T-helper 9 cell (primary cell): ENCODE measurements at places on chromosomes 2 and 18.

DNA sequence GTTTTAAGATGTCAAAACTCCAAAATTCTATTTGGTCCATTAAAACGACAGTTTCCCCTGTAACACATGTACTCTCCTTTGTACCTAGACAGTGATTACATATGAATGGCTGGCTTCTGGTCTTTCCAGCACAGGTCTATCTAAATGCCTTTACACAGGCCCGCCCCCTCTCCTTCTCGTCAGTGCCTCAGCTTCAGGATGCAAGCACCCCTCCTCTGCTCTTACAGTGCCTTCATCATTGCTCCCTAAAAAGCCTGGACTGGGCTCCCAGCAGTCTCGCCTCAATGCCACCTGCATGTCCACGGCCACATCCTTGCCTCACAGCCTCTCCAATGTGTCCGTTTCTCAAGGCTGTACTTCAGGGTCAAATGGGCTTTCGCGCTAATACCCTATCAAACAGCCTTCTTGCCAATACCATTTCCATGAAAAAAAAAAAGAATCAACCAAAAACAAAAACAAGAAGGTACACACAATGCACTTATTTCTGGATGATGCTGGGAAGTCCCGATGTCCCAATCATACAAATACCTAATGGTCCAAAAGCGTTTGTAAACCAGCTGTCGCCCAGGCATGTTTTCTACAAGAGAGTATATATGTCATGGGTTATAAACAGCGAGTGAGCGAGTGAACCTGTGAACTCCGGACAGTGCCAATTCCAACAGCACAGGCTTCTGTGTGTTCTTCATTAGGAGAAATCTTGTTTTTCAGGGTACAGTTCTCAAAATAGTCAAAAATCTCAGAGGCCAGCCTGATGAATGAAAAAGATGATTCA is 77.2 kb downstream of the EIPR1 start:
- DNase-seq, result no peak

- DNase-seq, result no peak
Observed at GRCh38 chr2:151197184-151198108, 64.2 kb downstream of the RBM43 start.

- DNase-seq, result no peak
Observed at GRCh38 chr2:142325870-142326269, 195.1 kb upstream of the LRP1B start.

GRCh38 chr2:67201521-67201920 is 195.6 kb upstream of the ETAA1 start:
- no peak for DNase-seq

DNA sequence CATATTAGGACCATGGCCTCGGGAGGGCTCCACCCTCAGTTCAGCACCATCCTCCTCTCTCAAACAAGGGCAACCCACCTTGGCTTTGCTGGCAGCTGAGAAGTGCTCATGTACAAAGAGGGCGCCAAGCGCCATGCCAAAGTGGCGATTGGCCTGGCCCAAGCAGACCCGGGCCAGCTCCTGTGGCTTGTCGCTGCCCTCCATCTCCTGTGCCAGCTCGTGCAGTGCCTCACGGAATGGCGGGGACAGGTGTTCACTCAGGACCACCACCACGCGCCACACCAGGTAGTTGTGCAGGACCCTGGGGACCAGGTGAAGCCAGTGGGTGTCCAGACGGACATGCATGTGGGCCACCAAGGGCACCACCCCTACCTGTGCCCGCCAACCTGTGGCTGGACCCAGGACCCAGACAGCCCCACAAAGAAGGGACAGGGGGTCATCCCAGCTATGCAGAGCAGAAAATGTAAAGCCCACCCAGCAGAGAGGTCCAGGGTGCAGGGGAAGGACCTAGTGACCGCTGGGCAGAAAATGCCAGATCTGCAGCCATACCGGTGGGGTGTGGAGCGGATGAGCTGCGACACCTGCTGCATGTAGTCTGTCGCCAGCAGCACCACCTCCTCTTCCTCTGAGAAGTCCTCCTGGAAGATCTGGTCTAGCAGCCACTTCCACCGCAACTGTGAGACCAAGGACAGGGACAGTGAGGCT is 3.6 kb downstream of the ECEL1 start:
- no peak for DNase-seq

DNA sequence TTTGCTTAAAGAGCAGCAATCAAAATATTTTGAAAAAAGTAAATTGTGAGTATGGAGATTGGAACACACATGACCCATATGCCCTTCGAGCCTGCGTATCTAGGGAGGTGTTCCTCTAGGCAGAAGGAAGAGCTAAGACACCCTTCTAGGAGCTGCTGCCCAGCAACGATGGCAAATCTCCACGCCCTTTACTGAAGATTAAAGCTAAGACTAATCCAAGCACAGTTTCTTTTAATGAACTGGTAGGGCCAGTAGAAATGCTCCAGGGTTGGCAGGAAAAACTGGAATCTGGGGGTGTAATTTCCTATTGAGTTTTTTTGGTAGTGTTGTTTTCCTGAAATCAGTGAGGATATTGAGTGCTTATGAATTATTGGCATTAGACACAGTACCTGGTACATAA is 712 bp upstream of the SERPINB13 start:
- DNase-seq, result no peak

DNA sequence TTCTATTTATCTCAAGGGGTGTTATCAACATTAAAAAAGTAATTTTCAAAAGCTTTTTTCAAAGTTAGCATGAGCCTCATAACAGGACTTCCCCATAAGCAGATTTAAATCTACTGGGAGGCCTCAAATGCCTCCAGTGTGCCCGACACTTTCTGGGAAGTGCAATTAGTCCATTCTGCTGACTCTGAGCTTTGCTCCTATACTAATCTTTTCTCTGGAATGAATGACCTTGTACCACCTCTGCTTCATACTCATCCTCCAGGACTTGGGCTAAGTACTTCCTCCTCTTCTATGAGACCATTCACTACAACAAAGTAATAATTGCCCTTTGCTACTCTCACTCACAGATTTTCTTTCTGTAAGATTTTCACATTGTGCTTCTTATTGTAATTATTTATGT is 111.1 kb downstream of the RIT2 start:
- no peak for DNase-seq

- no peak for DNase-seq
Observed at GRCh38 chr2:15588329-15588919, 3.2 kb upstream of the DDX1 start.

GRCh38 chr2:191845248-191845715 is 1.6 kb downstream of the CAVIN2 start:
- DNase-seq, result no peak

DNA sequence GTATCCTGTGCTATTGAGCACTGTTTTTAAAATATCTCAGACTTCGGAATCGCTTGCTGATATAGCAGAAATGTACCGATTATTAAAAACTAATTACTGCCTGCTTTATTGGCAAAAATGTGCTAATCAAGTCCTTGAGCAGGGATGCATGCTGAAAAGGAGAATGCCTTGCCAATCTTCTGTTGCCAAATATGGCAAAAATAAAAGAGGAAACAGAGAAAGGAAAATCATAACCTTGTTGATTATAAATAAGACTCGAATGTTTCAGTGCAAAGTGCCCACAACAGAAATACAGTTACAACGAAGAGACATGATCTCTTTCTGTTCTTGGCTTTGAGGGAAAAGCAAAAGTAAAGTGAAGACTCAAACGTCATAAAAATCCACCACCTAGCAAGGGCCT is 248.5 kb downstream of the TMEM182 start:
- DNase-seq, result no peak

DNA sequence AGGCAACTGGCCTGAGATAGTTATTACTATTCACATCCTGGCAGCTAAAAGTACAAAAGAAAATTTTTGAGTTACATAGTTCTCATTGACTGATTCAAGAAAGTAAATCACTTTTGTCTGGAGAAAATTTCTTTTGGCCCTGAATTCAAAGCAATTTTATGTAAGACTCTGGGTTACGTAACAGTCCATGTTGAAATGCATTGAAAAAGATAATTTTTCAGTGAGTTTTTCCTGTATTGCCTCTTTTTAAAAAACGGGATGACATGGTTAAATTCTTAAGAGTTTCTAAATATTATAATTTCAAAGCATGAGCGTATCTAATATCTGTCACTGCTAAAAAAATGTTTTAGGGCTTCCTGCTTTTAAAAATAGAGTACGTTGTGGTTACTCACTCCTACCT is 72.7 kb downstream of the ANKRD12 start:
- no peak for DNase-seq

DNA sequence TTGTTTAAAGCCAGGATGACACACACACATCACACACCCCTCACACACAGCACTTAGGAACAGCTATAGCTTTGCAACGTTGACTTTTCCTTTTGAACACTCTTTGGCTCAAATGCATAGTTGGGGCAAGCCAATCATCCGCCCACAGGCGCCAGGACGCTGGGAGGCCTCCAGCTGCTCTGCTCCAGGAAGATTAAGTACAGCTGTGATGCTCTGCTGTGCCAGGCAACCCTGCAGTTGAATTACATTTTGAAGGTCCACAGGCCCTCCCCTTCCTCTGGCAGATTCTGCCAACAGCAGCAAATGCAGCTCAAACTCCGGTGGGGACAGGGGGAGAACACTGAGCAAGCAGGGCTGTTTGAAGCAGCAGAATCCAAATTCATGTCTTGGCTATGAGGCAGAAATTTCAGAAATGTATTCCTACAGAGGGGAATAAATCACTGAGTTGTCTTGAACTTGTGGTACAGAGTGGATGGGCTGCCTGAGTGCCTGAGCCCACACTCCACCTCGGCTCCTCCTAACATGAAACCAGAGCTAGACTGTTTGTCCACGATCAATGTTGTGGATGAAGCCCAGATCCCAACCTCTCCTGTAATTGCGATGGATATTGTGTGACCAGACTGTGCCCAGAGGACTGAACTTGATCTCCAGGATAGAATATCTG is 86.5 kb upstream of the PPP1CB start:
- DNase-seq, result no peak

- no peak for DNase-seq
Observed at GRCh38 chr2:99748344-99748743, 258.5 kb upstream of the REV1 start.

DNA sequence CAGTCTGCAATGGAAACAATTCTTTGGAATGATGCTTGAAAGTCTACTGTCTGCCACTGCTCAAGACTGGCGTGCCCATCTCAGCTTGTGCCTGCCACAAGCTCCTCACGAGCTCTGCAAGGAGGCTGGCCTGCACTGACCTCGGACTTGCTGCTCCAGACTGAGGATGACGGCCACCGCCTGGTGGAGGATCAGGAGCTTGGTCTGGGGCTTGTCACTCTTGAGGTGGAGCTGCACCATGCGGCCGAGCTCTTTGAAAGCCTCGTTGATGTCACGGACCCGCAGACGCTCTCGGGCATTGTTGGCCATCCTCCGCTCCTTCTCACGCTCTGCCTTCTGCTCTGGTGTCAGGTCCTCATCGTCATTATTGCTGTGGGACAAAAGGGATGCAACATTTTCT is 269.4 kb upstream of the CCDC68 start:
- no peak for DNase-seq

DNA sequence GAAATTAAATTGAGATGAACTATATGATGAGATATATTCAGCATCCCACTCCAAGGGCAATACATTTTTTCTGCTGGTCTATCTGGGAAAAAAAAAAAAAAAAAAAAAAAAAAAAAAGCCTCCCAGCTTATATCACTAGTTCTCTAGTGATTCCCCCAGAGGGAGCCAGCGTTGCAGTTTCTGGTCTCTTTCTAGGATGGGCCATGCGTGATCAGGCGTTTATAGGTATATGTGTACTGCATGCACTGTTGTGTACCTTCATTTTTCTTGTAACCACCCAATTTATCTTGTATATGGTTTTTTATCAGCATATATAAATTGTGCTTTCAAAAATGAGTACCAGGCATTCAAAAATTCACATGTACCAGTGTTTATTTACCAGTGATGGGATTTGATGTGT is 35.1 kb downstream of the DCDC2C start:
- no peak for DNase-seq

DNA sequence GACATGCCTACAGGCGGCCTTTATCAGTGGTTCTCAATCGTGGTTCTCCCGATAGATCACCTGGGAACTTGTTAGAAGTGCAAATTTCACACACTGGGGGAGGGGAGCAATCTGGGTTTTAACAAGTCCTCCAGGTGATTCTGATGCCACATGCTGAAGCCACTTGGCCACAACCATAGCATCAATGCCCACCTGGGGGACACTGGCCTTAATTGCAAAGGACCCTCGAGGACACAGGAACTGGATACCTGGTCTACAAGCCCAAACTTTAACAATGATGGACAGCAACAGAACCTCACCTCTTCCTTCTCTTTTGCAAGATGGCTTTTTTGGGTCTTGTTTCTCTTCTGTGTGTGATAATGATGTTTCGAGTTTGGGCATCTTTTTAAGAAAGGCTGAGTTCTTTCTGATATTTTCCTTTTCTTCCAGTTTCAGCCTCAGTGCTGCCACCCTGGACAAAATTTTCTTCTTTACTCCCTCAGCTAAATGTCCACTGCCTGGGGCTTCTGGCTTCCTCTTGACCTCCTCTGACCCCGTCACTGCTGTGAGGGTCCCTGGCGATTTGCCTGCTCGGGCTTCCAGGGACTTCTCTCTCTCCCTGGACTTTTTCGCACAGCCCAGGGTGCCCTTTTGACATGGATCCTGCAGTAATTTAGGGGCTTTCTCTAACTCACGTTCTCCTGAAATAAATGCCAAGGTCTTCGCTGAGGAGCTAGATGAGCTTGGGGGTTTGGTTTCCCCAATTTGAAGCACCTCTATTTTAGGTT is 94.2 kb downstream of the ALPK2 start:
- no peak for DNase-seq

DNA sequence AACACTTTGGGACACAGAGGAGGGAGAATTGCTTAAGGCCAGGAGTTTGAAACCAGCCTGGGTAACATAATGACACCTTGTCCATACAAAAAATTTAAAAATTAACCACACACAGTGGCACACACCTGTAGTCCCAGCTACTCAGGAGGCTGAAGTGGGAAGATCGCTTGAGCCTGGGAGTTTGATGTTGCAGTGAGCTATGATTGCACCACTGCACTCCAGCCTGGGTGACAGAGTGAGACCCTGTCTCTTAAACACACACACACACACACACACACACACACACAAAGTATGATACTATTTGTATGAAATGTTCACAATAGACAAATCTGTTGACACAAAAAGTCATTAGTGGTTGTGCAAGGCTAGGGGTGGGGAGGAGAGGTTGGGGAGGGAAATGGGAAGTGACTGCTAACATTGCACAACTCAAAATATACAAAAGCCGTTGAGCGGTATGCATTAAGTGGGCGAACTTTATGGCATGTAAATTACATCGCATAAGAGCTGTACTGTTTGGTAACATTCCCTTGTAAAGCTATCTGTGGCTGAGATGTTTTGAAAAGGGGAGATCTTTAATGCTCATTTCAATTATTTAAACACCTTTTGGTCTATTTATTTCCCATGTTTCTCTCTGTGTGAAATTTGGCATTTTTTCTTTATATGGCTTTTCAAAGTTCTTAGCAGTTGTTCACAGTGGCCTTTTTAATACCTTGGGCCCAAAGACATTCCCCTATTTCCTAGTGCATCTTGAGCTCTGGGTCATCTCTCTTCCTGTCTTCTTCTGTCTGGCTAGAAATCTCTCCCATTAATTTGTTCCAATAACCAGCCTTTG is 58.9 kb upstream of the ZNF516 start:
- no peak for DNase-seq

DNA sequence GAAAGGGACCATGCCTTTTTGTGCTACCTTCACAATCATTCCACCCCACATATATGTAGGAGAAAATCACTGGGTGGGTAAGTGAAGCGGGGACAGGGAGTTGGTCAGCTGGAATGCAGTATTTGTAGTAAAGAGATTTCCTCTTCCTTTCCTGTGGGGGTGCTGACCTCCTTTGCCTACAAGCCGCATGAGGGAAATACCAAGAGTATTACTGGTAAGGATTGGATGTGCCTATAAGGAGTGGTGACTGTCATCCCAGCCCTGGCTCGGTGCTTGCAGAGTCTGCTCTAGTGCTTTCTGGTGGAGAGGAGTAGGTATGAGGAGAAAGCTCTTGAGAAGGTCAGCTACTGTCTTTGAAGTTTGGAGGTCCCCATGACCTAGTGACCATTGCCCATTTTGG is 324.6 kb downstream of the HRH4 start:
- DNase-seq, result no peak
